ENCODE measurements at places on chromosomes 12 and 14.

- no peak for DNase-seq
These were observed 440.4 kb downstream of the ADAMTS20 start for GRCh38 chr12:43111608-43112007.

GRCh38 chr12:116656306-116656705 is 81.6 kb downstream of the SPRING1 start:
- no peak for DNase-seq

DNA sequence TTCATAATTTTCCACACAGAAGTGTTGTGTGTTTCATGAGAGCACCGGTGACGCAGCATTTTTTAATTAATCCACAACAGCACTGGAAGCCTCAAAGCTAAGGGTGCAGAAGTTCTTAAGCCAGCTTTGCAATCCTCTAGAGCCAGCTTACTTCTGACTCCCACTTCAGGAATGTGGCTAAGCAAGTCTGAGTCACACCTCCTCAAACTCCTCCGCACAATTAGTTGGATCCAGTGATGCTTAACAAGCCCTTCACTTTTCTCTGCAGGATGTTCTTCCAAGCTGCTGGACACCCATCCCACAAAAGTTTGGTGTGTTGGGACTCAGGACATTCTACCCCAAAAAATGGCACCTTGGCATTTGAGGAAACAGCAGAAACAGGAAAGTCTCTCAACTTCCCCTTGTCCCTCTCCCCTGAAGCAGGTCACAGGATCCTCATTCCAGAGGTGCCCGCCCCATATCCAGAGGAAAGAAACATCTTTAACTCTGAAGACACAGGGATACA is 210.0 kb downstream of the PPM1H start:
- peak; percentile 83 for DNase-seq

DNA sequence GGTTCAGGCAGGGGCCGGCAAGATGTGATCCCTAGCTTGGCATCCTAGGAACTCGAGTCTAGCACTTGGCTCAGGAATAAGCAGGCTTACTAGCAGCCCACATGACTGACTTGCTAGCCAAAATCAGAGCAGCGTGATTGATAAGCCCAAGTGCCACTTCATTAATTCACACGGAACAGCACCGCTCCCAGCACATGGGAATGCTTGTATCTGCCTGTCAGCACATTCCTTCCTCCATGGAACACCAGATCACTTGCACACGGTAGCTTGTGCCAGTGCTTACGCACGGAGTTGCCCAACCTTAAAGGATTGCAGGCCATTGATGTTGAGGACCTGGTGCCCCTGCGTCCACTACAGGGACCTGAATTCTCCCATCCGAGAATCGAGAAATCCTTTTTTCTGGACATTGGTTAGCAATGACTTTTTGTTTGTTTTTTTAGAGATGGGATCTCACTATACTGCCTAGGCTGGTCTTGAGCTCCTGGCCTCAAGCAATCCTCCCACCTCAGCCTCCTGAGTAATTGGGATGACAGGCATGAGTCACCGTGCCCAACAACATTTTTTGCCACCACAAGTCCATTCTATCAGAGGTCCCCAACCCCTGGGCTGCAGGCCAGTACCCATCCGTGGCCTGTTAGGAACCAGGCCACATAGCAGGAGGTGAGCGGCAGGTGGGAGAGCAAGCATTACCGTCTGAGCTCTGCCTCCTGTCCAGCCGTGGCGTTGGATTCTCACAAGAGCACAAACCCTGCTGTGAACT is 30.6 kb upstream of the TSPAN9 start:
- DNase-seq = no peak

DNA sequence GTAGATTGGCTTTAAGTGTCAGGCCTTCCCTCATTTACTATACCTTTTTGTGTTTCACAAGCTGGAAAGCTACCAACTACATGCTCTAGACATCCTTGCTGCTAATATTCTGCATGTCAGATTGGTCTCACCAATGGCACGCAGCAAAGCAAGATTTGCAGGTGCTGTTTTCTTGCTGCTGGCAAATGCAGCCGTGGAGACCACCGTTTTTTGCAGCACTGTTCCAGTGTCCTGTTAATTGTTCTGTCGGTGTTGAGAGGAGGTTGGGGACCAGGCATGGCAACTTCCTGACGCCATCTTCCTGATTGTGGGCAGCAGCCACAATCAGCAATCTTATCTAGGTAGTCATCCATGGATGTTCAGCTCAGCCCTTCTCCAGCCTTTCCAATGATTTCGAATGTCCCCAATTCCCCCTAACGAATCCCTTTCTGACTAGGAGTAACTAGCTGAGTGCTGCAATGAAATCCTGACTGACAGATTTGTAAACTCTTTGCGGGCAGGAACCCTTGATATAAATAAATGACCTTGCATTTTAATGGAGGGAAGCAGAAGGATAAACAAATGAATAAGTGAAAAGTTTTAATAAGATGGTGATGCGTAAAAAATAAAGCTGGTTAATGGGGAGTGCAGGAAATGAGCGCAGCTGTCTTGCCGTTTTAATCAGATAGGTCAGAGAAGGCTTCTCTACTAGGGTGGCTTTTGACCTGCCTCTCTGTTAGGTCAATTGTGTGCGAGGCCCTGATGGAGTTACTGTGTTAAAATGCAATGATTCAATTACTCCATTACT is 574 bp upstream of the CRADD start:
- DNase-seq = no peak

DNA sequence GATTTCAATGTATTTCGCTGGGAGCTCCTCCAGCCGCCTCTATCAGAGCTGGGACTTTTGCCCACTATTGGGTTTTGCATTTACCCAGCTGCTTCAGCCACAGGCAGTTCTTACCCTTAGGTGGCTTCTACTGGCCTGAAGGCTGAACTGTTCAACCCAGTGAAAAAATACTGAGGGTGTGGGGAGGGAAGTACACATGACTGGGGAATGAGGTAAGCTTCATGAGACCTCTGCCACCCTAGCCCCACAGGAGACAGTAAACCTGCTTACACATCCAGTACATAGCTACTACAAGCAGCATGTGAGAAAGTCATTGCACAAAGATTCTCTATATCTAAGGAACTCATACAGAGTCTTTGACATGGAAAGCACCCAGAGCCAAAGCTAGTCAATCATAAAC is 411.1 kb downstream of the SYT1 start:
- DNase-seq = no peak

DNA sequence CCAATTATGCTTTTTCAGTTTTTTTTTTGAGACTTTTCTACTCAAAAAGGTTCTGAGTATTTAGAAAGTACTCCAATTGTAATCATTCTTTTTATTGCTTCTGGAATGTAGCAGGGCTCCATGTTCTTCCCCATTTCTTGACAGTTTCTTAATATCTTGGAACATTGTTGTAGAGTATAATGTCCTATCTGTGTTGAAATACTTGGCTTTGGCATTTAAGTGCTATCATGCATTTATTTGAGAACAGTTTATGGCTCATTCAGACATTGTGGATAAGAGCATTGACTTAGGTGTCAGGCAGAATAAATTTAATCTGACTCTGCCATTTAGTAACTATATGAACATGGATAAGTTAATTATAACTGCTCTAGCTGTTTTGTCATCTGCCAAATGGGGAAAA is 28.3 kb downstream of the ADIPOR2 start:
- no peak for DNase-seq

DNA sequence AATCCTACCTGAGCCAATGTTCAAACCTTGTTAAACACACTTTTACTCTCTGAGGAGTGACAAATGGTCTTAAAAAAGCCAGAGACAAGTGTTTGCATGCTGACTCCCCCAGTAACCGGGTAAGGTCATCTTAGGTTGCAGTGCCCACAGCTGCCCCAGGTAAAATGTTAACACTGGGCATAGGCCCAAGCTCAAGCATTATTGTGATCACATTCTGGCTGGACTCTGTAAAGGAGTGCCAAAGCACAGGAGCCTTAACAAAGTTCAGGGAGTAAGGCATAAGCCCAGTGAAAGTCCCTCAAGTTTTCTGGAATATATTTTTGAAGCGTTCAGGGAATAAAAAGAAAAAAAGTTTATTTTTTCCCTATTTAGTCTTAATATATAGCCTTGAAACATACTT is 8.6 kb downstream of the EDDM3A start:
- no peak for DNase-seq

DNA sequence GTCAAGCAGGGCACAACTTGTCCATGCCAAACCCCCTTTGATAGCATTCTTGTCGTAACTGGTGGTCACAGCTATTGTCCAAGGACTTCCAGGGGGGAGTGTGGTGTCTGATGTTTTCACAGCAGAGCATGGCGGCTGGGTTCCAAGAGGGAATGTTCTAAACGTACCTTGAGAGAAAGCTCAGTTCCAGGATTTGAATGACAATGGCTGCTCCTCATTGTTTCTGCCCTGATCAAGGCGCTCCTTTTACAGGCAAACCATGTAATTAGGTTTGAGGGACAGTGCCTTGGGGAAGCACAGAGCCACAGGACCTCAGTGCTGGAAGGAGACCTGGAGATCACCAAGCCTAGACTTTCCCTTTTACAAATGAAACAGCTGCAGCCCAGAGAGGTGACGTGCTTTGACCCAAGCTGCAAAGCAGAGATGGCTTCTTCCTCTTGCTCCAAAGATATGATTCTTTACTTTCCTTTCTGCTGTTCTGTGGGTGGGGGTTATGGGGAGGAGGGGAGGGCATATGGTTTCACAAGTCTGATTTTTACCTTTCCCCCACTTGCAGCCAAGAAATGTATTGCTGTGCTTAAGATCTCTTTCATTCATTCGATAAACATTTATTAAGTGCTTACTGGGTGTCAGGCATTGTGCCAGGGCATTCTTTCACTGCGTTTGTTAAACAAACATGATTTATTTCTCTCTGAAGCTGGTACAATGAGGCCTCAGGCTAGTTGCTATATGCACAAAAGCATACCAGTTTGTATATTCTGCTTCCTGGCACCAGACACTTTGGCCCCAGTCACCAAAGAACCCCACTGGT is 172.8 kb downstream of the KTN1 start:
- DNase-seq = peak; percentile 58

- DNase-seq = no peak
These were observed 110.0 kb downstream of the EFCAB11 start for GRCh38 chr14:89844508-89844907.

DNA sequence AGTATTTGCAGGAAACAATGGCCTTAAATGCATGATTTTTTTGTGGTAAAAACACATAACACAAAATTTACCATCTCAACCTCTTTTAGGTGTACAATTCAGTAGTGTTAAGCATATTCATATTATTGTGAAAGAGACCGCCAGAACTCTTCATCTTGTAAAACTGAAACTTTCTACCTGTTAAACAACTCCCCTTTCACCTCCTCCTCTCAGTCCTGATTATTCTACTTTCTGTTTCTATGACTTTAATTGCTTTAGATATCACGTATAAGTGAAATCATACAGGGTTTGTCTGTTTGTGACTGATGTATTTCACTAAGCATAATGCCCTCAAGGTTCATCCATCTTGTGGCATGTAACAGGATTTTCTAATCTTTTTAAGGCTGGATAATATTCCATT is 353.4 kb downstream of the ADAMTS20 start:
- DNase-seq = no peak

GRCh38 chr12:88490425-88490824 is 89.8 kb downstream of the KITLG start:
- DNase-seq = no peak

DNA sequence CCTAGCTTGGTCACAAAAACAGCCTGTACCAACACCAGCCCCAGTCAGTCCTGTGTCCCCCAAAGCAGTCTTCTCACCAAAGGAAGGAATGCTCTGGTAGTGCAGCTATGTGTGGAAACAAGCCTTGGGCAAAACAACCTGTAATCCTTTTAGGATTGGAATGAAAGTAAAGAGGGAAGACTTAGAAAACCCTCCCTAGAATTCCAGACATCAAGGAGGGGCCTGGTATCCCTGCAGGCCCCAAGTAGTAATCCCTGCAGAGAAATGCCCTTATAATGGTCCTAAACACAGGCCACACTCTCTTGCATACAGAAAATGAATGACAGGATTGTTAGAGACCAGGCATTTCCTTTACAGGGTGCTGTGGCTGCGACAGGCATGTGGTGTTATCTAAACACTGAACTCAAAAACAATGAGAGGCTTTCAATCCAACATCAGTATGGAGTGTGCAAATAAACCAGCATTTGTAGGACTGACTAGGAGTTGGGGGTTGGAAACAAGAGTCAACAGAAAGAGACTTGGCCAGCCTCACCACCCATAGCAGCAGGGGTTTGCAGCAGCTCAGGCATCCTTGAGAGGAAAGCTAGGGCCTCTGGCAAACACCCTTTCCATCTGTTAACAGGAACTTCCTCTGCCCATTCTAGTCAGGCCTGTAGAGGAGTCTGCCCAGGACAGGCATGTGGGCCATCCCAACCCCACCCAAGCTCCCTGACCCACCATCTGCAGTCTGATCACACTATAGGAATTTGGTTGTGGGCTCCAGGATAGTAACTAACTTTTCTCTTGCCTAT is 59.1 kb downstream of the DCAF5 start:
- no peak for DNase-seq

DNA sequence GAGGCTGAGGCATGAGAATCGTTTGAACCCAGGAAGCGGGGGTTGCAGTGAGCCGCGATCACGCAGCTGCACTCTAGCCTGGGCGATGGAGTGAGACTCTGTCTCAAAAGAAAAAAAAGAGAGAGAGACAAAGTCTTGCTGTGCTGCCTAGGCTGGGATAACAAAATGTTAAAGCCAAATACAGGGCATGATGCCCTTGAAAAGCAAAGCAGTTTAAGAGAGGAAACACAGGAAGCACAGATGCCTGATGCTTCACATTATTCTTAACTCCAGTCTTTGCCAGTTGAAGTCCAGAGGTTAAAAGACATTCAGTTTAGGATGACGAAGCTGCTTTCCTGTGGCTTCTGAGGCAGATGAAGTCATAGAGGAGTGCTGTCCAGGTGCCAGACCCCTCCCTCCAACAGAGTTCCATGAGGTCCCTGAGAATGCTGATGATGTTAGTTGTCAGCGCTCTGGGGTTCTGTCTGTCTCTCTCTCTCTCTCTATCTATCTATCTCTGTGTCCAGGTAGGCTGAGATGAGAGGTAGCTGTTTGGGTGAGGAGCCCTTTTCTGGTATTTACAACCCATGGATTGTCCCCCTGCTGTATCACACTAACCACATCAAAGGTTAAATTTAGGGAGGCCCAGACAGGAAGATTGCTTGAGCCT is 4.9 kb upstream of the MRPL52 start:
- DNase-seq = no peak

DNA sequence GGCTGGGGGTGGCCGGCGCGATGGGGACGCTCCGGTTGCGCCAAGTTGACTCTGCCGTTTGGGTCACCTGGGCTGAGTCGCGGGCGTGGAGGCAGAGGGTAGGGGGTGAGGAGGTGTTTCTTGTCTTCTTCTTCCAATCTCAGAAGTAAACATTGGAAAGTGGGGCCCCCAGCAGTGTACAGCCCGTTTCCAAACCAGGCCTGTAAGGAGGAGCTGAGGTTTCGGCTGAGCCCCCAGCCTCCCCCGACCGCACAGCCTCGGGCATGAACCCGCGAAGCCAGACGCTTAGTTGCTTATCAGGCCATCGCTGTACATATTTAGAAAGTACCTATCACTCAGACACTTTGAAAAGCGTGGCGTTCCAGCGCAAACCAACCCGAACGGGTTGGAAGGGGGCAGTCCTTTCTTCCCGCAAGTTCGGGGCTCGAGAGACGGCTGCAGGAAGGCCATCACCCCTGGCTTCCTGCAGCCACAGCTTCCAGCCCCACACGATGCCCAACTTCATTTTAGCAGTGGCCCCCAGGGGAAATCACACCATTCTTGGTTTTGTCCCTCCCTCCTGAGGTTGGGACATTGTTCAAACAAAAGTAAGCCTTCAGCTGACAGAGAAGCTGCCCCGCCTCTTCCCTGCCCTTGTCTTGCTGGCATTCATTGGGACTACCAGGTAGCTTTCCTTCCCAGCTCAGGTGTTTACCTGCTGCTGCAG is 164.1 kb downstream of the ZFP36L1 start:
- DNase-seq = no peak

- no peak for DNase-seq
These were observed 400.1 kb upstream of the MDGA2 start for GRCh38 chr14:48075487-48075886.
